PC-3 (cell line): ENCODE measurements at places on chromosomes 13 and 19. TPM values are rescaled to one million over a fixed set of nuclear protein-coding genes. Genes with fewer than 3 reads are reported as not detected.

The ARL11 gene
- total RNA-seq: not detected in 2 replicates

GRCh38 chr13:109744512-109745051 is 41.8 kb downstream of the IRS2 start:
- DNase-seq: peak; percentile 71
- H3K27me3 ChIP-seq: no peaks in the 10 kb centered on the region
- peak overlapping the region; percentile 47 for H3K27ac ChIP-seq
- peak overlapping the region; percentile 25; the same call in 1 of the 2 replicates for H3K4me3 ChIP-seq
- H3K36me3 ChIP-seq: no peaks in the 10 kb centered on the region
- H3K4me1 ChIP-seq: peaks cover 21% of the 10 kb centered on the region

GRCh38 chr19:38736036-38736412 is 8.2 kb downstream of the CAPN12 start:
- H3K27ac ChIP-seq: no peak overlapping the region
- H3K36me3 ChIP-seq: peaks cover 8% of the 10 kb centered on the region; the same call in 1 of the 2 replicates
- peaks cover 16% of the 10 kb centered on the region for H3K4me1 ChIP-seq
- peak; percentile 39 for DNase-seq

DNA sequence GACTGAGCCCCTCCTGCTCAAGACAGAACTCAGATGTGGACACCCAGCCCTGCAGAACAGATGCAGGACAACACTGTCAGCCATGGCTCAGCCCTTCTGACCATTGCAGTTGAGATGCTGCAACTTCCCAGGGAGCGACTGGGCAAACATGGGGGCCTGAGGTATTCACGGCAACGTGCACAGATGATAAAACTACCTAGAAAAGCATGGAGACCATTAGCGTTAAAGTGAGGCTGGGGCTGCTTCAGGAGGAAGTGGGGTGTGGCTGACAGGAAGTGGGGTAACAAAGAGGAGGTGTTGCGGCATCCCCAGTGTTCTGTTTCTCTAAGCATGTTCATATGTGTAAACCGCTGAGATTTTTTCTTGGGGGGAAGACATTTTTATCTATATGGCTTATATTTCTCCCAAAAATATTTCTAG is 1.3 kb upstream of the SIGLEC9 start:
- H3K4me1 ChIP-seq: peaks cover 14% of the 10 kb centered on the region
- no peaks in the 10 kb centered on the region for H3K36me3 ChIP-seq
- H3K27me3 ChIP-seq: peaks cover 5% of the 10 kb centered on the region; the same call in 1 of the 2 replicates
- no peak for DNase-seq
- no peak overlapping the region for H3K4me3 ChIP-seq
- no peak overlapping the region for H3K27ac ChIP-seq
